Smooth muscle cell of the brain vasculature (primary cell): ENCODE measurements at places on chromosomes 13 and 19.

DNA sequence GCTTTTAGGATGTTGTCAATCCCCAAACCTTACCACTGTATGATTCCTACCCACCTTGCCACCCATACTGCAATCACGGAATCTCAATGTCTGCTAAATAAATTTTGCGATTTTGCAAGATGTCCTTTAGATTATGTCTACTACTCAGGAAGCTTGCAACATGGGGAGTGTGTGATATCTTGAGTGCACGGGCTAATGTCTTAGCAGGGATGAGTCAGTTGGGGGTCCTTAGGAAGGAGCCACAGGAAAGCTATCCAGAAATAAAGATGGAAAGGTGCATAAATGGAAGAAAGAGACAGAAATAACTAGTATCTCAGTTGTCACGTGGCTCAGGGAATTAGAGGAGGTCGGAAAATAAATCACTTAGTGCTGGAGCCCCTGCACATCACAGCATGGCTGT lies 77.1 kb downstream of the NALCN start:
- DNase-seq = no peak

DNA sequence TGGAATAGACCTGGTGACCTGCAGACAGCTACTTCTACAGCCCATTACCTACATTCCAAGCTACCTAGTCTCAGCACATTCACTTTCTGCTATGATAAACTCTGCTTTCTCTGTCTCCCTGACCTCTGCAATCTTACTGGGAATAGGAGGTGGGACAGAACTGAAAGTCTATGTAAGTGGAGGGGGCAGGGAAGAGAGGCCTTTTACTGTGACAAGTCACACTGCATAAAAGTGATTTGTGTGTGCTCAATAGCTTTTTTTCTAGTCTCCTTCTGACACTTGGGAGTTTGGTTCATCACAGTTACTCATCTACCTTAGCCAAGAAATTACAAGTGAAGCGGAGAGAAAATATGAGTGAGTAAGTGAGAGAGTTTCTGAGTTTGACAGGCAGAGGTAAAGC lies 322.4 kb downstream of the OLFM4 start:
- no peak for DNase-seq

DNA sequence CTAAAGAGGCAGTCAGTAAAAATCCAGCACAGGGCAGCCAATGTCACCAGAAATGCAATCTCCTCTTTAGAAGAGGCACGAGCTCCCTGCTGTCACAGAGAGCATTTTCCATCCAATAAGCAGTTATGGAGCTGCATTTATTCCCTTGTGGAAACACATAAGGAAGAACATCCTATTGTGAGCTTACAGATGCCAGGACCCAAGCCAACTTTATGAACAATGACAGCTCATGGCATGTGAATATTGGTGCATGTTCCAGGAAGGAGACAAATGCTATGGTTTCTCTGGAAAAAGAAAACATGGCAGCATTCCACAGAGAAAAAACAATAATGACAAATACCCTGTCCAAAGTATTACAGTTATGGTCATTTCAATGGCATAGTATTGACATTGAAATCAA lies 955.6 kb downstream of the UQCRFS1 start:
- DNase-seq = no peak

DNA sequence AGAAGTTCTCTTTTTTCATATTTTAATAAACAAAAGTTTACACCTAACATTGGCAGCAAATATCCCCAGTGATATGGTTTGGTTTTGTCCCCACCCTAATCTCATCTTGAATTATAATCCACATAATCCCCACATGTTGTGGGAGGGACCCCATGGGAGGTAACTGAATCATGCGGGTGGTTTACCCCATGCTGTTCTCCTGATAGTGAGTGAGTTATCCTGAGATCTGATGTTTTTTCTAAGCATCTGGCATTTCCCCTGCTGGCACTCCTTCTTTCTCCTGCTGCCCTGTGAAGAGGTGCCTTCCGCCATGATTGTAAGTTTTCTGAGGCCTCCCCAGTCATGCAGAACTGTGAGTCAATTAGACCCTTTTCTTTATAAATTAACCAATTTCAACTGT lies 214.7 kb downstream of the SLITRK1 start:
- no peak for DNase-seq

- DNase-seq = no peak
These were observed 27.8 kb upstream of the OR1M1 start for GRCh38 chr19:9058905-9059667.

- no peak for DNase-seq
These were observed 12.9 kb downstream of the PAK4 start for GRCh38 chr19:39138221-39139211.

DNA sequence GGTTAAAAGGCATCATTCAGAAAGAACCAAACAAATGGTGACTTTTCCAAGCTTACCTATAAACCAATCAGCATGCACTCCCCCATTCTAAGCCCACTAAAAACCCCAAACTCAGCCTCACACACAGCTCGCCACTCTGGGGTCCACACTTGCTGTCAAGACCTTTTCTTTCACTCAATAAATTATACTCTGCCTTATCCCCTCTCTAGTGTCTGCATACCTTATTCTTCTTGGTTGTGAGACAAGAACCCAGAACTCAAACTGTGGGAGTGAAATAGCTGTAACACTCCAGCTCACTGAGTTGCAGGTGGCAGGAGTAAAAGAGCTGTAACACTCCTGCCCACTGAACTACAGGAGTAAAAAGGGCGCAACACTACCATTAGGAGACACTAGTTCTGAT lies 559.0 kb downstream of the TBC1D4 start:
- no peak for DNase-seq

DNA sequence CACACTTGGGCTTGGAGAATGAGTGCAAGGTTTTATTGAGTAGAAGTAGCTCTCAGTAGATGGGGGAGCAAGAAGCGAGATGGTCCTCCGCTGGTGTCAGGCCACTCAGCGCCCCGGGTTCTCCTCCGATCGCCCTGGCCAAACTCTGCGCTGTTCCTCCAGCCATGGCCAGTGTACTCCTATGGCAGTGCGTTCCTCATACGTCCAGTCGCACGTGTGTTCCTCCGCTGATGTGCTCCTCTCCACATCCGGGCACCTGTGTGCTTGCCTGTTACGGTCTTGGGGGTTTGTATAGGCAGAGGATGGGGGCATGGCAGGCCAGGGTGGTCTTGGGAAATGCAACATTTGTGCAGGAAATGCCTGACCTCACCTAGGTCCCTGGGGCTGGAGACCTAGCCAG lies 1899.4 kb downstream of the PCDH9 start:
- DNase-seq = no peak
